CD4-positive, CD25-positive, alpha-beta regulatory T cell (primary cell): ENCODE measurements at places on chromosomes 6 and 20. TPM values are rescaled to one million over a fixed set of nuclear protein-coding genes. Genes with fewer than 3 reads are reported as not detected.

SNAP91 gene
- not detected for total RNA-seq

JPH2 gene
- not detected for total RNA-seq

- H3K36me3 ChIP-seq: no peaks in the 10 kb centered on the region
- no peak overlapping the region for H3K4me3 ChIP-seq
- no peak overlapping the region for H3K27ac ChIP-seq
- H3K27me3 ChIP-seq: no peaks in the 10 kb centered on the region
- no peaks in the 10 kb centered on the region for H3K4me1 ChIP-seq
- no peak for DNase-seq
These were observed 84.2 kb downstream of the EPB41L2 start for GRCh38 chr6:130978660-130979396.

GRCh38 chr6:143197377-143197776 is 136.7 kb downstream of the AIG1 start:
- H3K27ac ChIP-seq: no peak overlapping the region
- no peak overlapping the region for H3K4me3 ChIP-seq
- no peaks in the 10 kb centered on the region for H3K27me3 ChIP-seq
- no peak for DNase-seq
- no peaks in the 10 kb centered on the region for H3K36me3 ChIP-seq
- H3K4me1 ChIP-seq: no peaks in the 10 kb centered on the region

DNA sequence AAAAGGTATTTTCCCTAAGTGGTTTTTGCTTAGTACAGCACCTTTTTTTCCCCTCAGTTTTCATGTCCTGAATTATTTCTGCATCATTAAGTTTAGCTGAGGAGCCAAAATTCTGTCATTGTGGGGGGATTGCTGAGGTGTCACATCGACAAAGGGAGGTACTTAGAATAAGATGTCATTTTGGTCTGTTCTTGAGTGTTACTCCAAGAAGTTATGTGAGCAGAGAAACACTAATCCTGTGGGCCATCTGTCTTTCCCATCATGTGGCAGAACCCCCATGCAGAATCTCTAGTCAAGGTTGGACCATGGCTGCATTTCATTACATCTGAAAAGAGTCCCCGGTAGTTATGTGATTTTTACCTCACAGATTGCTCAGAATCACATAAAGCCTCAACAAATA is 167.8 kb upstream of the CENPW start:
- no peaks in the 10 kb centered on the region for H3K36me3 ChIP-seq
- H3K27ac ChIP-seq: no peak overlapping the region
- no peak overlapping the region for H3K4me3 ChIP-seq
- no peaks in the 10 kb centered on the region for H3K4me1 ChIP-seq
